ENCODE measurements at places on chromosomes 5 and 9.

- DNase-seq: no peak
These were observed 13.2 kb upstream of the GFPT2 start for GRCh38 chr5:180366326-180366725.

DNA sequence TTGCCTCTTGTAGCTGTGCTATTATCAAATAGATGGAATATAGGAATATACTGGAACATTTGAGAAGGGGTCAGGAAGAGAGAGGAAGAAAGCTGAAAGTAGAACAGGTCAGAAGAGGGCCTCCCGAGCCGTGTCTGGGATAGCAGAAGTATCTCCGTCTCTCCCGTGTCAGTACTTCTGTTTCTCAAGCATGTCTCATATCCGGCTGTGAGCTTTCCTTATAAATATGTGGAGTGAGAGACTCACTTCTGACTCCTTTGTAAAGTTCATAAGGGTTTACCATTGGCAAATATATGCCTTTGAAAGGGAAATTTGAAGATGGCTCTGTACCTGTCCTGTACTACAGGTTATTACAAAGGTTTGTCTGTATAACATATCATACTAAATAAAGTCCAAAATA lies 50.3 kb downstream of the MOCS2 start:
- DNase-seq: no peak

GRCh38 chr5:59178071-59178470 lies 595.2 kb downstream of the RAB3C start:
- no peak for DNase-seq

GRCh38 chr9:123248630-123249029 lies 19.8 kb downstream of the STRBP start:
- no peak for DNase-seq

DNA sequence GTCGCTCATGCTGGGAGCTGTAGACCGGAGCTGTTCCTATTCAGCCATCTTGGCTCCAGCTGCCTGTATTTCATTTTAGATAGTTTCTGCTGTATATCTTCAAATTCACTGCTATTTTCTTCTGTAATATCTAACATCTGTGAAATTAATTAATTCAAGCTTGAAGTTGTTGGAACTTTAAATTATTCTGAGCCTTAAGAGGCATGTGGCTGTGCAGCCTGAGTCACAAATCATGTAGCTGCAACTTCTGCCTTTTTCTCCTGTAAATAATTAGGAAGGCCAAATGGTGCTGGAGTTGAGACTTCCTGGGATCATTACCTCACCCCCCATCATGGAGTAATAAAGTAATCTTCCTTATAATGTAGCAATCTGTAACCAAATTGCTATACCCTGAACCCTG lies 183.3 kb upstream of the PCSK5 start:
- DNase-seq: no peak

DNA sequence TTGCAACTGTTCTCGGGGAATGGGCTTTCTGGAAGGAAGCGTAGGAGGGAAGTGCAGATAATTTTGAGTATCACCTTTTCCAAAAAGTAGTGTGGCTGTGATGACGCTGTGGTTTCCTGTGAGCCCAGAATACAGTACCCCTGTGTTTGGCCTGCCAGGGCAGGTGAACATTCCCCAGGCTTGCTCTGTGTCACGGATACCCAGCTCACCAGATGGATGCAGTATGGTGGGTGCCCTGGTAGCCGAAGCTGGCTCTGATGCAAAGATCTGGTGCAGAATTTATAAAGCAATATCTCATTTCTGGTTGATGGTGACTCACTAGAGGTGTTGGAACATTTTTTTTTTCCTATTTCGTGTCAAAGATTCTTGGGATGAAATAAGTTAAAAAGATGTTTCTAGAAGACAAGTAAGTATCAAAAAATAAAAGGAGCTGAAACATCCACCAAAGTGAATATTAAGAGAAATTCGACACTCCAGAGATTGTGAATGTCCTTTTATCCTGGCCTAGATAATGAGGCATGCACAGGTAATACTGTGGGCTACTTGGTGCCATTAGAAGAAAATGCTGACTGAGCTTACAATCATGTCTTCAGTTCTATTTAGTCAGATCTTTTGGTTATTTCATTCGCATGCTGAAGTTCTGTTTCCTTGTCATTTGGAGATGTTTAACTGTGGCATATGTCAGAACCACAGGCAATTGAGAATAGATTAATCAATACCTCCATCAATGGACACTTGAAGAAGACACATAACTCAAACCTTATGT lies 200.1 kb downstream of the GADD45G start:
- no peak for DNase-seq

GRCh38 chr9:137107312-137107921 lies 7.1 kb downstream of the DPP7 start:
- no peak for DNase-seq

DNA sequence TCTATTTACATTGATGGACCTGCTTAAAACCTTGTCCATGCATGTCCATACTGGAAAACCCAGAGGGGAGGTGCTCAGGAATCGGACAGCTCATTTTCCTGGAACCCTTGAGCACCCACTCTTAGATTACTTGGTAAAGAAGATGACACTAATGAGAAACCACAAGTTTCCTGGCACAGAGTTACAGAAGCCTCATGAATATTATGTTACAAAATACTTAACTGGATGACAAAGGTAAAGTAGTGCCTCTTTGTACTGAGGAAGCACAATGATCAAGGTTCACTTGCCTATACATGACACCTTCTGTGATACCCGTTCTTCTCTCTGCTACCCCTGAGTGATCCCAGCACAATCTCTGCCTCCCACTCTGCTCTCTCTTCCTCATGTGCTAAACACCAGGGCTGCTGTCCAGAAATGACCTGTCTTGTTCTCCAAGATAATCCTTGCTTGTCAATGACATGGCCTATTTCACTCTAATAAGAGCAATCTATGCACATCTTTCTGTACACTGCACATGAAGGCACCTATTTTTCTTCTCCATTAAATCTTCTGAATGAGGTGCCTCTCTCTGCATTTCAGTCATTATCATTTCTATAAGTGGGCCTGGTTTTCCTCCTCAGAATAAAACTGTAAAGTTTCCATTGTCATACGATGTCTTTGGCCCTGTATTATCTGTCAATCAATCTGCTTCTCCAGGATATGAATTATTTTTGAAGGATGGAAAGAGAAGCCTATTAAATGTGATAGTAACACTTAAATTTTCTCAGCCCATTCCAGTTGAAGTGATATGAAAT lies 684.0 kb upstream of the ACO1 start:
- no peak for DNase-seq

DNA sequence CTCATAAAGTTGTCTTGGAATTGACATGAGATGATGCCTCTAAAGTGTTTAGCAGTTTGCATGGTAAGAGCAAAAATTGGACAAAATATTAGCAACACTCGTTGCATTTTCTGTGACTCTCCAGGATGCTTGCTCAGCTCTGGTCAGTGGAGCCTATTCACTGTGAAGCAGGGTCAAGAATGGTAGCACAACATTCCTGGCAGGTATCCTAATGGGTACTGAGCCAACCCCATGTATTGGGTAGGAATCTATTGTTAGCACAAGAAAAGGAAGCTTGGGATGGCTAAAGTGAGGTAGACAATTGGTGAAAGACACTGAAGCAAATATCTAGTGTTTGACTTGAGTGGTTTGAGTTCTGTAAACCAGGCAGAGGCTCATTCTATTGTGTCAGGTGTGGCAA lies 10.4 kb upstream of the ACTBL2 start:
- no peak for DNase-seq

- DNase-seq: no peak
These were observed 4.7 kb upstream of the PLPP7 start for GRCh38 chr9:131284856-131285255.

- DNase-seq: no peak
These were observed 66.4 kb upstream of the FER start for GRCh38 chr5:108681079-108681921.

DNA sequence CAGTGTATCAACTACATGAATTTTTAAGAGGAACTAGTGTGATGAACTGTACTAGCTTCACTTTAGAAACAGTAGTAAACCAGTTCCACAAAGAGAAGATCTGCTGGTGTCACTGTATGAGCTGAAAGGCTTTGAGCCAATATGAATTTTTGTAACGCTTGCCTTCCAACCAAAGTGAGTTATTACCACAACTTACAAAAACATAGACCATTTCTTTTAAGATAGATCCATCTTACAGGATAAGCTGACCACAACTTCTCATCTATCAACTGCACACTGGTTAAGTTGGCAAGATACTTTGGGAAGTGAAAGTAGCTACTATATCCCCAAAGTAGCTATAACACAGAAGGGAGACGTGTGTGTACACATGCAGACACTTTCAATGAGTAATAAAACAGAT lies 849.6 kb upstream of the DMAC1 start:
- DNase-seq: no peak

- DNase-seq: no peak
These were observed 118.1 kb downstream of the WNK2 start for GRCh38 chr9:93301911-93302541.

- DNase-seq: no peak
These were observed 47.7 kb downstream of the CFAP77 start for GRCh38 chr9:132457504-132458236.

DNA sequence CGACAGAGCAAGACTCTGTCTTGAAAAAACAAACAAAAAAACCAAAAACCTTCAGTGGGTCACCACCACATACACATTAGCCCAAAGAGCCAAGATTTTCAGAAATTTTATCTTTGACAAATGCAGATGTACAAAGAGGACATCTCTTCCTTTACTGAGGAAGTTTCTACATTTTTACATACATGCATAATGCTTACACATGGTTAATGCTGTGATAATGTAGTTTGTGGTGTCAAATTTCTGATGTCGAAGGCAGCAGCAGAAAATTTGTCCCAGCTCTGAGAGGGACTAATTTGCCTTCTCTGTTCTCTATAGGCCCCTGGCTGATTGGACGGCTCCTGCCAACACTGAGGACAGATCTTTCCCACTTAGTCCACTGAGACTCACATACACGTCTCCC lies 24.6 kb upstream of the C9orf40 start:
- DNase-seq: no peak

GRCh38 chr9:101618698-101619097 lies 23.9 kb upstream of the PPP3R2 start:
- DNase-seq: no peak

DNA sequence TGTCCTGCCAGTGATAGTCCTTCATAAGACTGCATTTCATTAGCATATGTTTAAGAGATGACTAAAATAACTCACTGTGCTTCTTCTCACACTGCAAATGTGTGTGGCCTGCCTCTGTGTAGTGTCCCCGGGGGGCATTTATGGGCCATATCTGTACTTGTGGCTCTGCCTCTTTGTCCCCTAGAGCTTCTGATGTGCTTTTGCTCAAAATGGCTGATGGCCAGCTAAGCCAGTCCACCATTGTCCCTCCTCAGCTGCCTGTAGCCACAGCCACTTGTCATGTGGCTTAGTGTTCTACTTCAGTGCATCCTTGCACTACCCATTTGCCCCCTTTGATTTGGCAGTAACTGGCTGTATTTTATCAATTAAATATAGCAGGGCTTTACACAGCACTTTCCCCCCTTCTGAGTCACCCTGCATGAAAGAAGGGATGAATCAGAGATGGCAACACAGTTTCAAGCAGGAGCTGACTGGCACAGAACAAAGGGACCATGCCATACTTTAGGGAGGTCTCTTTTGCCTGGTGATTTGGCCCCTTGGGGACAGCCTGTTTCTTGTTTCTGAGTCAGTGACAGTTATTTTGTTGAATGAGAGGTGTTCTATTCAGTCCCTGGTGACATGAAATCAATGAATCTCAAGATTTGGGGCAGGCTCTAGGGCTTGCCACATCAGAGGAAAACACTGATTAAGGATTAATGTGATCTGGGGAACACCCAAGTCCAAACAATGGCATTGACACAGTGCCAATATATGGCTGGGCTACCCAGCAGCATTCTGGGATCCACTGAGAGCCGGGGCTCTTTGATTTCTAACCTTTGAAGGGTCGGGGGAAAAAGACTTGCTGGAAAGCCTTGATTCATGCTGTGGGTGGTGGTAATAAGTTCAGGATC lies 245.5 kb downstream of the SMARCA2 start:
- DNase-seq: peak; percentile 36

DNA sequence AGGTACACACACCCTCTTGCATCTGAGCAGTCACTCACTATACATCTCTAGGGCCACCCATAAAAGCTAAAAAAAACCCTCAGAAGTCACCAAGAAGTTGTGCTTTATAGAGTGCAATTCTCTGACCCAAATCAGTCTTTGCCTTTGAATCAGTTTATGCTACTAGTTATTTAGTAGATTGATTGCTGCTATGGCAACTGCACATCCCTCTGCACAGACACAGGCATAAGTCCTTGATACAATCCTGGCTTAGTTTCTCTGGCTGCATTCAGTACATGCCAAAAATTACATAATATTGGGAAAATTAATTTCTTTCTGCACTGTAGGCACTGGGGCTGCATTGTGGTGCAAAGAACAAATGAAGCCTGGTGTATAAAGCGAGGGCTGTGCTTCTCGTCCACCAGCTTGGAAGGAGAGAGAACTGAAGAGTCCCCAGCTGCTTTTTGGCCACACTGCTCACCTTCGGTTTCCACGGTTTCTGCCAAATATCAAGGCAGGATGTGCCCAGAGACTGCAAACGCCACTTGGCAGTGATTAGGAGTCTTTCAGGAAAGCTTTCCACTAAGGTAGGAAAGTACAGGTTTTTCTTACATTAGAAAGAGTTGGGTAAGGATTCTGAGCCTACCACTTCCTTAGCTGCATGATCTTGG lies 258.4 kb downstream of the ELAVL2 start:
- DNase-seq: no peak

DNA sequence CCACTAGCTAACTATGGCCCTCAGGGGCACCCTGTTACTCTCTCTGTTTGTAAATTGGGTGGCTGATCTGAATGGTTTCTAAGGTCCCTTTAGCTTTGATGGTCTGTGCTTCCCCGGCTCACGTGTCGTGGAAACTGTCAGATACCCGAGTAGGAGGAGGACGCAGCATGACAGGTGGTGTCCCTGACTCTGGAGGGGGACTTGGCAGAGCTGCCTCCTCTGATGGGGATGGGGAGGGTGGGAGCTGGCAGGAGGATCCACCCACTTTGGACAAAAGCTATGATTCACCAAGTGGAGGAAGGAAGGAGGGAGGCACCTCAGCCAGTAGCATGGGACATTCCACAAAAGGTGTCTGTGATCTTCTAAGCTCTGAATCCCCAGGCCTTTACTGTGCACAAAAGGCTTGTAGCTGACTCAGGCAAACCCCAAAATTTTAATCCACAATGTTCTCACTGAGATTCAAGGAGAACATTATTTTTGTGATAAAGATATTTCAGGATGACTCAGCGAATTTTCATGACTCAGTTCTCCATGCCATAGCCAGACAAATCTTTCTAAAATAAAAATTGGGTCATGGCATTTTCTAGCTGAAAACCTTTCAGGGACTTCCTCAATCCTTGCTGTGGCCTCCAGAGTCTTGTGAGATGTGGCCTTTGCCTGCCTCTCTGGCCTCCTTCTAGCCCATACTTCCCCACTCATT lies 131.0 kb upstream of the BRINP1 start:
- DNase-seq: no peak

- DNase-seq: no peak
These were observed 3.2 kb downstream of the TGFBR1 start for GRCh38 chr9:99108131-99108530.

GRCh38 chr5:118006219-118006618 lies 982.1 kb downstream of the DTWD2 start:
- no peak for DNase-seq

DNA sequence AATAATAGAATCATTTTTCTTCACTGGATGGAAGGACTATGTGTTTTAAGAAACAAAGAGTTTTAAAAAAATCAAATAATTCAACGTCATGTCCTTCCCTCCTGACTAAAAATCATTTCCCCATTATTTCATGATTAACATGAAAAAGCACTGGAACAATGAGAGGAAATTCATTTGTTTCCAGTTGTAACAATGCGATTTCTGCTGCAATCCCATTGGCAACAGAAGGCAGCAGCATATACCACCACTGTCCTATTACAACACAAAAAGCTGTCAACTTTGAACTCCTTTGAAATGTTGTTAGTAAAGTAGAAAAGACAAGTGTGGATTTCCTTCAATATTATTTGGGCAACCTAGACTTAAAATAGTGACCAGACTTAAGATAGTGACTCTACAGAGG lies 3.1 kb downstream of the C5orf63 start:
- DNase-seq: no peak

All from NCI-H2107 (cell line).